ENCODE measurements at places on chromosomes 4 and X.

DNA sequence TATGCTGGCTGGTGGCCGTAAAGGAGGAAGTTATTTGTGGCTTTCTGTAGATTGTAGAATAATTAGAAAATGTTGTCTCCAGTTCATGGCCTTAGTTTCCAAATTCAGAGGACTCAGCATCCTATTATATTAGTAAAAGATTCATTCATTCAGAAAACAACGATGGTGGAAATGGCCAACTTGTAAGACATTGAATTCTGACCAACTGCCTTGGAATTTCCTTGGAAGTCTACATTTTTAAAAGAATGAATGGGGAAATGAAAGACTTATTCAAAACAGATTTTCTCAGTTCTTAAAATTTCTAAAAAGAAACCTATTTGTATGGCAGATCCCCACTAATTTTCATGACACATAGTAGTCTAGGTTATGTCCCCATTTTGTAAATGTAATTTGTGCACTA lies 561.5 kb downstream of the ANKRD50 start:
- DNase-seq: no peak

GRCh38 chrX:105323928-105324327 lies 103.4 kb upstream of the TEX13A start:
- DNase-seq: no peak

DNA sequence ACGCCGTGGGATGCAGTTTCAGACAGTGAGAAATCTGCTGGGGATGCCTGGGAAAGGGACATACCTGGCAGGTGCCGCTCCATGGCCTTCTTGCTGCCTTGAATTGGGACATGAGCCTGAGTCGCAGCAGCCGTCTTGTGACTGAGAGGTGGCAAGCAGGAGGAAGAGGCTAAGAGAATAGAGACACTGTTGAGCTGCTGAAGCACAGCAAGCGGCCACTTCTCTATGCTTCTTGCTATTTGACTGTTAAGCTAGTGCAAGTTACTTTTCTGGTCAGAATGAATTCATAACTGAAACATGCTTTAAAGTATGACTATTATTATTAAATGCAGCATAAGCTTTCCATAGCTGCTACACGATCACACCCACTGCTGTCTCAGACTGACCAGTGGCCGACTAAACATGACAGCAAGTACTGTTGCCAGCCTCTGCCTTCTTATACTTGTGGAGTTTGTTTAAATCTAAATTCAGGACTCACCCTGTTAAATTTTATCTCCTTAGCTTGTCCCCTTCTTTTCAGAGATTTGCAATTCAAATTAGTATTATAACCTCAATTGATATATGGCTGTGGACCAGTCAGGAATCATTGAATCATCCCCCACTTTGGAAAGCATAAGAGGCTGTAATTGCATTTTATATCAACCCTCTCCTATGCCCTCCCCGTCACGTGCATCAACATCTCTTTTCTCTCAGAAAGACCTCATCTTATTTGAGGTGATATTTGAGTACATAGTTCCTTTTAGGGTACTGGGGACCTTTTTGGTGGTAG lies 24.8 kb upstream of the ACSL1 start:
- DNase-seq: no peak

GRCh38 chr4:153233761-153234371 lies 29.6 kb downstream of the TRIM2 start:
- DNase-seq: no peak
